ENCODE measurements at places on chromosomes 1 and 21.

- no peak for DNase-seq
These were observed 29.6 kb upstream of the C1orf105 start for GRCh38 chr1:172390683-172391551.

- no peak for DNase-seq
These were observed 112.9 kb downstream of the FCRL5 start for GRCh38 chr1:157439302-157439954.

GRCh38 chr1:14071581-14071980 lies 371.6 kb downstream of the PRDM2 start:
- no peak for DNase-seq

DNA sequence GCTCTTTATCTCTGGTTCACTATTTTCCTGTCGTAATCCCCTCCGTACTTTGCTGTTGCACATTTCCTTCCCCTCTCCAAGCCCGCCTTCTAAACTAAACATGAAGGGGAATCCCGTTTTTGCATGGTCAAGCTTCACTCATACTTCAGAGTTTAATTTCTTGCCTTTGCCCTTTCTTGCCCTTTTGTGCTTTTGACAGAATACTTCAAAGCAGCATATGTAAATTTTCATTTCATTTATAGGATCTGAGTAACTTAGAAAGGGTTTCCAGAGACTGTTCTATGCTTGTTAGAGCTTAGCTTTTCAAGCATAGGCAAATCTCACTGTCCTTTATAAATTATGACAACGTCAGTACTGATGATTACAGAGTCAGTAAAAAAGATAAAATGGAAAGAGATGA lies 27.7 kb downstream of the SPATA45 start:
- DNase-seq = no peak

DNA sequence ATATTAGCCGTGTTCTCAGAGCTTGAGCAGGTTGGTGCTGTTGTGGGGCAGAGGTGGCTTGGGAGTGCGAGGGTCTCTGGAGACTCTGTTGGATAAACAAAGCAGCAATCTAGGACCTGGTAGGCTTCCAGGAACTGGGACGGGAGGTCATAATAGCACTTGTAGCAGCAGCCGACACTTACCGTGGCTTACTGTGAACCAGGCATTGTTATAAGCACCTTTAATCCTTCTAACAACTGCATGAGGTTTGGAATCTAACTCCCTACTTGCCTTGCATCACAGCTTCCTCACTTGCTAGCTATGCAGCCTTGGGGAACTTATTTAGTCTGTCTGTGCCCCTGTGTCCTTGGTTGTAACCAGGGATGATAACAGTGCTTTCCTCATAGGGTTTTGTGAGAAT lies 94.9 kb downstream of the NAV1 start:
- no peak for DNase-seq

- no peak for DNase-seq
These were observed 51.5 kb downstream of the RPL5 start for GRCh38 chr1:92883297-92883696.

GRCh38 chr1:91736715-91737615 lies 149.0 kb downstream of the TGFBR3 start:
- no peak for DNase-seq

- DNase-seq = no peak
These were observed 19.6 kb upstream of the ZNF648 start for GRCh38 chr1:182080955-182081582.

DNA sequence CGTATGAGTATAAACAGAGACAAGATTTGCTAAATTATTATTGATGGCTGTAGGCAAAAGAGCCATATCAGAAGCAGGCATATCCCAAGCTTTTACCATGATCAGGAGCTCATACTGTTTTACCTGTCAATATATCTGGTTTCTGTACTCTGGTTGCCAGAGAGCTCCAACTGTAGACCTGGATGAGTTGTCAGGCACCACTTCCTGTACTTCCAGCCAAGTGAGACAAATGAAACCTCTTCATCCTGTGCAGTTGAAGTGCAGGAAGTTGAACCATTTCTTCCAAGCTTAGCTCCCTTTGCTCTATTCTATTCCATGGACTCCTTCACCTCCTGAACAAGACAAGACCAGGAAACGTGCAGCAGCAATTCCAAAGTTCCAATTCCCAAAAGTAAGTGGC lies 115.6 kb downstream of the ZNF281 start:
- no peak for DNase-seq

DNA sequence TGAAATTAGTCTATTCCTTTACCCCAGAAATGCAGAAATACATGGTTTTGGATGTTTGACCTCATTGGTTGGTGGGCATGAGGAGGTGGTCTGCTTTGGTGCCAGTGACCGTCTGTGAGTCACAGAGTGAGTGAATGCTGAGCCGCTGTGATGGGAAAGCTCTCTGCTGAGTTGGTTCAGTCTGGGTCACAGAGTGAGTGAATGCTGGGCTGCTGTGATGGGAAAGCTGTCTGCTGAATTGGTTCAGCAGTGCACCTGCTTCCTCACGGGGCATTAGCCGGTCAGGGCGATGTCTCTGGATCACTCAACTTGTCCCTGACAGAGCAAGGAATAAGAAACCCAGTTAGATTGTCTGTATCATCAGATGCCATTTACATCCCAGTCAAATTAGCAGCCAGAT lies 40.8 kb downstream of the ADARB1 start:
- no peak for DNase-seq

DNA sequence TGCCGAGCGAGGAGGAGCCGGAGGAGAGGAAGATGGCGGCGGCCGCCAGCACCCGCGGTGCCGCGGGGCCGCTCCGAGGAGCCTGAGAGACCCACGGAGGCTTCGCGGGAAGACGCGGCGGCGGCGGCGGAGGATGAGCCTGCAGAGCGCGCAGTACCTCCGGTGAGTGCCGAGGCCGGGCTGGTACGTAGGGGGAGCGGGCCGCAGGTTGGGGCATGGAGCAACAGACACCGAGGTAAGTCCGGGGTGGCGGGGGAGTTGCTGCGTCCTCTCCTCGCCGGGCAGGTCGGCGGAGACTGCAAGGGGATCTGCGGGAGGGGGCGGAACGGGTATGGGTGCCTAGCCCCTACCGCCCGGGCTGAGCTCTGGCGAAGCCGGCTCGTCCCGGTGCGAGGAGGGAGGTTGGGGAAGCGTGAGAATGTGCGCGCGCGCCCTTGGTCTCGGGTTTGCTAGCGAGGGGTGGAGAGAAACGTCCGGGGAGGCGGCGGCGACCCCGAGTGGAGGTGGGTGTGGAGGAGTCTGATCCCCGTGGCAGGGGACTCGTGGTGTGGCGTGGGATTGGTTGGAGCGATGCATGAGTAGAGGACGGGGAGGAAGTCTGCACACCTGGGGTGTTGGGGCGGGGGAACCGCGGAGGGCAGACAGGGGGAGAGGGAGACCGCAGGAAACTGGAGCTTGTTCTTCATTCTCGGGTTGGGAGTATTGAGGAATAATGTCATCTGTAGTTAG lies at the start of gene SMG7:
Gene SMG7, plus strand, starts transcription at position 12 of the 729 bp plus-strand sequence. Its CDS starts 122 bp downstream, at position 134.
- DNase-seq = peak; percentile 97

GRCh38 chr1:182998482-182998881 lies 24.7 kb upstream of the LAMC1 start:
- DNase-seq = no peak

GRCh38 chr21:34266351-34266750 lies 97.5 kb upstream of the KCNE2 start:
- no peak for DNase-seq

GRCh38 chr1:153375511-153375910 lies at the start of gene S100A12:
Gene S100A12 (minus strand): TSS chr1:153375621. CDS start chr1:153374592, 1,029 bp downstream.
- DNase-seq = no peak

- DNase-seq = no peak
These were observed 11.9 kb downstream of the ACTRT2 start for GRCh38 chr1:3033040-3033789.

DNA sequence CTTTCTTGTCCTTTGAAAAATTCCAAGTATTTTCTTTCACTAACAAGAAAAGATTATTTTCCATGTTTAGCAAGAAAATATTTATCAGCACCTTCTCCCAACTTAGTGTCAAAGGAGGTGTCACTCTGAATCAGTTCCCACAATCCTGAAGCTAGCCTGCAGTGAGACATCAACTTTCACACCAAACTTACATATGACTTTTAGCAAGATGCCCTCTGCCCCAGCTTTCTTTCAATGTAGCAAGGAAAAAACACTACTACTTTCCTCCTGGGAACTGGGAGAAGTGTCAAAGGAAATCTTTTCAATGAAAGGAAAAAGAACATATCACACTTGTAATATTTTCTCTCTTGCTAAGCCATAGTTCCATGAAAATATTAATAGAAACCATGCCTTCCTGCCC lies 50.9 kb upstream of the PALMD start:
- DNase-seq = no peak

DNA sequence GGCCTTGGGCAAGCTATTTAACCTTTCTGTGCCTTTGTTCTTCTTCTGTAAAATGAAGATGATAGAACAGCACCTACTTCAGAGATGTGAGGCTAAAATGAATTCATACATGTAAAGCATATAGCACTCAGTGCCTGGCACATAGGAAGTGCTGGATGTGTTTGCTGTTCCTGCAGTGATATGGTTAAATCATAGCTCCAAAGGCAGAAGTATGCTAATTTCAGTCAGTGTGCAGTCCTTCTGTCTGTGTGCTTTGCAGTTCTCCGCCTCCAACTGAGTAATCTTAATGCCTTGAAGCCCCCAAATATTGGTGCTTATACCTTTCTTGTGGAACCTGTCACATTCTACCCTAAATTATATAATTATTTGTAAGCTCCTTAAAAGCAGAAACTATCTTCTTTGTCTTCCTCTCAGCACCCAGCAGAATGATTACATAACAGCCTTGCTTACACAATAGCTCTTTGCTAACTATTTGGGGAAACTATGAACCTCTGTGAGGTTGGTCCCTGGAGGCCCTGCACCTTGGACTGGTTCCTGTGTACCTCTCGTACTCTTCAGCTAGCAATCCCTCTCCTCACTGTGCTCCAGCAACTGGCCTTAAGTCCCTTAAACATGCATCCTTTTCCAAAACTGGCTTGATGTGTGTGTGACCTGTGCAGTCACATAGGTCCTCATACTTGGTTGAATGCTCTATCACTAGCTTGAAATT lies 57.0 kb upstream of the CACYBP start:
- no peak for DNase-seq

DNA sequence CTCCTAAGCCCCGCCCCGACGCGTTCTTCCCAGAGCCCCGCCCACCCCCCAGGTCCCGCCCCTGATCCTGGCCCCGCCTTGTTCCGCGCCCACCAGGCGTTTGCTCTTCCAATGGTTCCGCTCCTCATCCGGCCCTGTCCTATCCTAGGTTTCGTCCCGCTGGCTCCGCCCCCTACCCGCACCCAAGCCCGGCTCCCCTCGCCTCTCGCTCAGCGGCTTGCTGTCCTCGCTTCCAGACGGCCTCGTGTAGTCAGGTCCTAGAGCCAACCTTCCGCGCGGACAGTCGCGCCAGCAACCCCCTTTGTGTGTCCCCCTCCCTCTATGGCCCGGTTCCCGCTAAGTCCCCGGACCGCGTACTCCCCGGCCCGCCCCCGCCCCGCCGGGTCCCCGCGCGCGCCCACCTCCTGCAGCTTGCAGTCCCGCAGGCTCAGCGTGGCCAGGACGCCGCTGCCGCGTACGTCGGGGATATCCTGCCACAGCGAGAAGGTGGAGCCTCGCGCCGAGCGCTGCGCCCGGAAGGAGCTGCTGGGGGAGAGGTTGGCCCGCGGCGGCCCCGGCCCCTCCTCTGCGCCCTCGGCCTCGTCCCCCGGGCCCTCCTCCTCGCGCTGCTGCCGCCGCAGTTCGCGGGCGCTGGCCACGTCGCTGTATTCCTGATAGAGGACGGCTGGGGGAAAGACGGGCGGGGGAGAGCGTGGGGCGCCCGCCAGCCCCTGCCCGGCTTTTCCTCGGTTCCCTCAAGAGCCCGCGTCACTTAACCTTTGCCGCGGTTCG lies 5.7 kb downstream of the ARHGEF19 start:
- peak; percentile 99 for DNase-seq

Measured in chondrocyte (in vitro differentiated cells).